ENCODE measurements at places on chromosomes 13 and 19.

DNA sequence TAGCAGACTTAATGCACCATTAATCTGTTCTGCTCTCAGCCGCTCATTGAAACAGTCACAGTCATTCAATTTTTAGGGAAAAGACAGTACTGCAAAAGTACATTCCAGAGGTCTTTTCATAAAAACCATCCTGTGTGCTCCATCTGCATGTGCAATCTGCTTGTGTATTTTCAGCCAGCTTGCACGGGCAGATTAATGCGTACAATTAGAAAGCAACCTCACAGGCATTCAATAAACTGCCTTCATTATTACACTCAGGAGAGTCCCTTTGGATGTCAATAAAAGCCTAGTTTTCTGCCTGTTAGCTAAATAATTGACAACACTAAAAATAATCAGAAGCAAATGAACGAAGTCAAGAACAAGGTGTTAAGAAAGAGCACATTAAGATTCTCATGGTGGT, 41.9 kb downstream of the EPSTI1 start:
- DNase-seq, result no peak

GRCh38 chr13:93183302-93183701, 43.3 kb upstream of the GPC6 start:
- DNase-seq, result no peak

DNA sequence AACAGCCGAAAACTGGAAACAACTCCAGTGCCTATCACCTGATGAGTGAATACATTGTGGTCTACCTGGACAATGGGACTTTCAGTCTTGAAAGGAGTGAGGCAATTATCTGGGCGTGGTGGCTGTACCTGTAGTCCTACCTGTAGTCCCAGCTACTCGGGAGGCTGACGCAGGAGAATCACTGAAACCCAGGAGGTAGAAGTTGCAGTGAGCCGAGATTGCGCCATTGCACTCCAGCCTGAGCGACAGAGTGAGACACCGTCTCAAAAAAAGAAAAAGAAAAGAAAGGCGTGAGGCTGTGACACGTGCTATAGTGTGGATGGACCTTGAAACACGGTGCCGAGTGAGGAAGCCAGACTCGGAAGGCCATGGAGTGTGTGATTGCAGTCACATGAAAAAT, 4.1 kb upstream of the NTN5 start:
- no peak for DNase-seq

DNA sequence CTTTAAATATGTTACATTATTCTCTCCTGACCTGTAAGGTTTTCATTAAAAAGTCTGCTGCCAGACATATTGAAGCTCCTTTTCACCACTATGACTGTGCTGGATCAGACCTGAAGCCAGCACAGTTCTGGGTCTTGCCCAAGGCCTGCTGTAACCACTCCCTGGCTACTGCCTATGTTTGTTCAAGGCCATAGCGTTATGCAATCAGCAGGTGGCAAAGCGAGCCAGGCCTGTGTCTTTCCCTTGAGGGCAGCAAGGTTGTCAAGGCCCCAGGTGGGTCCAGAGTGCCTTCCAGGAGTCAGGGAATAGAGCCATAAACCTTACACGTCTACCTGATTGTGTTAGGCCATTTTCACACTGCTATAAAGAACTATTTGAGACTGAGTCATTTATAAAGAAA, 496.8 kb upstream of the PCDH9 start:
- no peak for DNase-seq

DNA sequence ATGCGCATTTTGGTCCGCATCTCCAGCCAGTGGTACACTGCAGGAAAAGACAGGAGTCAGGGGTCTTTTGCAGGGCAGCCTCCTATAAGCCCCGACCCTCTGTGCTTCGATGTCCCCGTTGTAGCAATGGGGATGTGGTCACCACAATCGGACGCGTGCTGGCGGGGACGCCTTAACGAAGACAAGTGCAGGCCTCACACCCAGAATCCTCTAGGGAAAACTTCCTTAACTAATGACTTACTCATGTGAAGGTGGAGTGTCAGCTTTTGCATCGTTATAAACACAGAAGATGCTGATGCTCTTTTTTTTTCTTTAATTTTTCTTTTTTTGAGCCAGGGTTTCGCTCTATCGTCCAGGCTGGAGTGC, 22.1 kb downstream of the VASP start:
- DNase-seq, result no peak

DNA sequence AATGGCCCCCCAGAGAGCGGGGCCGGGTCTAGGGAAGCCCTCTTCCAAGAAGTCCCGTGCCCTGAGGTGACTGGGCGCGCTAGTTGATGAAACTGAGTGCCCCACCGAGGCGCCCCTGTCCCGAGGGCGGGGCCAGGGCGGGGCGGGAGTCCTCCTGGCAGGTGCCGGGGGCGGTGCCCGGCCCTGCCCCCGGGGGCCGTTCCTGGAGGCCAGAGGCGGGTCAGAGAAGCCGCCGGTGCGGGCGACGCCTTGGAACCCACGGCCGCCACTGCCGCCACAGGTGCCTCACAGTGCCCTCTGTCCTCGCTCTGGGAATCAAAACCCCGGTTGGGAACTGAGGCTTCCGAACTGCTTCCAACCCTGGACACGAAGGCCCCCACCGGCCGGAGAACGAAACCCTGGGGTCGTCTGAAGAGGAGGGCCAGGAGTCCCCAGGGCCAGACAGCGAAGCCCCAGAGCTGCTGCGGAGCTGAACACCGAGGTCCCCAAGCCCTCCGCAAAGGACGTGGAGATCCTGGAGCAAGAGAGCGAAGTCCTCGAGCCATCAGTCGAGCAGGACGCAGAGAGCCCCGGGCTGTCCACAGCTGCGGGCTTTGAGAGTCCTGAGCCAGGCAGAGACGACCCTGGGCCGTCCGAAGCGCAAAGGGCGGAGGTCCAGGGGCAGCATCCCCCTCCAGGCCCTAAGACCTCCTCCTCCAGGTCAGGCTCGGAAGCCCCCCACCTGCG, at the start of gene MISP3:
TSS of gene MISP3 (plus strand) at position 252 of the 726 bp plus-strand sequence. CDS start 524 bp downstream, outside the sequence.
- DNase-seq, result no peak

DNA sequence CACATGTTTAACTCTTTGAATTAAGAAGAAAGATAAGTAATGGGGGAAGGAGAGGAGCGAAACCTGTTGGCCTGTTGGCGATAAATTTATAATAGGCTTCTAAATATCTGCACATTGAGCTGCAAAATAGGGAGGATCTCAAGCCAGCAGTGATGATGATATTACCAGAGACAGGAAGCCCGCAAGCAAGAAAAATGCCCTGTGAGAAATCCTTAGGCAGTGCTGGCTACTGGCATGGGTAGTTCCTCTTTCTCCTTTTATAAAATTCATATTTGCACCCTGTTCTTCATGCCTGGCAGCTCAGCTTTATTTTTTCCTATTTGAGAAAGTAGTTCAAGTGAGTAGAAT, 858 bp upstream of the USP12 start:
- no peak for DNase-seq
